Activated CD4-positive, alpha-beta T cell treated with anti-CD3 and anti-CD28 coated beads for 4 hours (primary cell): ENCODE measurements at places on chromosomes 5 and 9.

DNA sequence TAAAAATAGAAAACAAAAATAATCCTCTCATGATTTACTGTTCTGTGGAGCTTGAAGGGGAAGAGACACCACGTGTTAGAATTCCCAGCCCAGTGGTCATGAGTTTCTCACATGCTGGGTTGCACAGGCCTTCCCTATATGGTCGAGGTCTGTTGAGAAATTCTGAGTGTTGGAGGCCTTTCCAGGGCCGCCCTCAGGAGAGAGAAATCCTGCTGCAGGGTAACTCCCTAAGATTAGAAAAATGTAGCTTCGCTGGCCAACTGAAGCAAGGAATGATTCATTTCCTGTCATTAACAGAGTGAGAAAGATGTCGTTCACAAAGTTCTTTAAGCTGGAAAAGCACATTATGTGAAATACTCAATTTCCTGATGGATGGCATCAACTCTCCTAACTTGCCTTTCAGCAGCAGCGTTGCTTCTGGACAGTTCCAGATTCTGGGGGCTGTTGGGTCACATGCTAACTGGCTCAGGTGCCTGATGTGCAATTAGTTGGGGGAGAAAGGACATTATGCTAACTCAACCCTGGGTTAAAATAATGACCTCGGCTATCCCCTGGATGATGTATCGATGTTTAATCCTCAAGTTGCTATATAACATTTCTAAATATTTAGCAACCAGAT, 104.8 kb upstream of the CD180 start:
- DNase-seq, result no peak

GRCh38 chr5:91690921-91691320, 307.8 kb upstream of the ARRDC3 start:
- DNase-seq, result no peak

DNA sequence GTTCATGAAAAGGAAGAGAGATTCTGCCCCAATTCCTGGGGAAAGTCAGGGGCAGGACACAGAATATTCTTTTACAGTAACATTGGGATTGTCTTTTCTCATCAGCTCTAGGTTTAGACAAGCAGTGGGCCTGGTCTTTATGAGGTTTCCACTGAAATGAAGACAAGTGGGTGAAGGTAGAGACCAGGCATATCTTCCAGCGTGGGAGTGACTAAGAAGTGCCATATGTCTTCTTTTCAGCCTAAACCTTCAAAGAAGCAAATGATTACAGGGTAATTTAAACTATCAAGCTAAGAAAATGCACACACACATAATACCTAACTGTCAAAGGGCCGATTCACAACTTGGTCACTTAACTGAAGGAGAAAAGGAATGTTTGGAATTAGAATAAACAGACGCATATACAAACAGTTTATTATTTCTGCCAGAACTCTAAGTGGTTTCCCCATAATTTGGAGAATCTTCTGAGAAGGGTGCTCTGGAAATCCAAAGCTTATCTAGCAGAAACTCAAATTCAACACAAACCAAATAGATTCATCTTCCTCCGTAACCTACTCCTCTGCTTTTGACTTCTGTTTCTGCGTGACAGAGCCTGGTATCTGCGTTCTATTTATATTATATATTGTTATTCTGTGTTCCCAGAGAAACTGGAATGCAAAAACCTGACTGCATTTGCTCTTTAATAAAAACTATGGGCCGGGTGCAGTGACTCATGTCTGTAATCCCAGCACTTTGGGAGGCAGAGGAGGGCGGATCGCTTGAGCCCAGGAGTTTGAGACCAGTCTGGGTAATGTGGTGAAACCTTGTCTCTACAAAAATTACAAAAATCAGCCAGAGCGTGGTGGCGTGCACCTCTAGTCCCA, 22.0 kb upstream of the TEK start:
- no peak for DNase-seq

DNA sequence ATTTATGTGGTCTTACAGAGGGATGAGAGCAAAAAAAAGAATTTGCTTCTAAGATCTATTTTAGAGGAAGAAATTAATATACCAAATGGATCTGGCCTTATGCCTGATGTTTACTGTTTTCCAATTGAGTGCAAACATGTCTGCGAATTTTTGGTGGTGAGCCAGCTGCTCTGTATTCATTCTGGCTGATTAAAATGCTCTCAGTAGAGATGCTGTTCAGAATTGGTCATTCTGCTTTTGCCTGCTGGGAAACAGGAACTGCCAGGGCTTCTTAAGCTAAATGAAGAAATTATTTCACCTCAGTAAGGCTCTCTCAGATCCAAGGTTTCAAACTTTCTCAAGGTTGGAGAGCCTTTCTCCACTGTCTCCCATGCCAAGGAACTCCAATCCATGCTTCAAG, 132.0 kb upstream of the SV2C start:
- DNase-seq, result no peak

DNA sequence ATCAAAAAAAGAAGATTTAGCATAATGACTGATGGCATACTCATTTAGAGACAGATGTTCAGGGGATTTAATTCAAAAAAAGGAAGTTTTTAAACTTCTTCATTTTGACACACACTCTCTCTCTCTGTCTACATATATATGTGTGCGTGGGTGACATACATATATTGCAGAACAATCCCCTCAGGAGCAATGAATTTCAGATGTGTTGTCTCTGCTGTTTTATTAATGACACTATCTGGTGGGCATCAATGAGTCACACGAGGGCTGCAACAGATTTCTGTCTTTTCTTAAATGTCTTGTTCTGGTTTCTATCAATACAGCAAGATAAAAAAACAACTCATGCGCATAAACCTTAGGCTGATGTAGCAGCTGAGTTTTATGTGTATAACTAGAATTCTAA, 123.5 kb upstream of the SLCO6A1 start:
- no peak for DNase-seq

DNA sequence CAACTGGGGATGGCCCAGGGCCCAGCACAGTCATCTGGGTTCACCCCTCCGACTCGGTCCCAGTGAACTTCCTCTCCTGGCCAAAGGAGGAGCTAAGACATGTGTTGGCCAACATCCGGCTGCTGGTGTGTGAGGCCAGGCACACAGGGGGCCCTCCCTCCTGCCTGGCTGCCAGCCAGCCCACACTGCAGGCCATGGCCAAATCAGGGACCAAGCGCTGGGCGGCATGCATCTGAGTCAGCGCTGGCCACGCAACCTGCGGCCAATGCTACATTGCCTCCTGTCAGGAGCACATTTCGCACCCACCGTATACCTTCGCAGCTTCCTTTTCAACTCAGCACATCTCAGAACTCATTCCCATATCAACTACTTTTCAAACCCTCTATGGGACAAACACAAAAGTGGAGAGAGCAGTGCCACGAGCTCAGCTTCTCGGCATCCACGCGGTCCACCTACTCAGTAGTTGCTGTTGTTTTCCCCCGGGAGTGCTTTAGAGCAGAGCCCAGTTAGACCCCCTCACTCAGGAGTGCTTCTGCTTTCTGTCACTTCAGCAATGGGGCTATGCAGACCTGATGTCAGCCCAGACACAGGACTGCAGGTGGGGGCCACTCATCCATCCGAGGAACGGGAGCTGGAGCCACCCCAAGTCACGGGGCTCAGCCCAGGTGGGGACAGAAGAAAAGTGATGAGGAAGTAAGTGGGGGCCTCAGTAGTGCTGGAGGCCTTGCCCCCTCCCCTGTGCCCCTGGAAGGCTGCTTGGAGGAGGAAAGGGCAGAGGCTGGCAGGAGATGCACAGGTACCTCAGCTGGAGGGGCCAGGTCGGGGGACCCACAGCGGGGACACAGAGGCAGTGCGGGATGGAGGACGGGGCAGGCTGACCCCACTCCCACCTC, 13.9 kb downstream of the NINJ1 start:
- no peak for DNase-seq

DNA sequence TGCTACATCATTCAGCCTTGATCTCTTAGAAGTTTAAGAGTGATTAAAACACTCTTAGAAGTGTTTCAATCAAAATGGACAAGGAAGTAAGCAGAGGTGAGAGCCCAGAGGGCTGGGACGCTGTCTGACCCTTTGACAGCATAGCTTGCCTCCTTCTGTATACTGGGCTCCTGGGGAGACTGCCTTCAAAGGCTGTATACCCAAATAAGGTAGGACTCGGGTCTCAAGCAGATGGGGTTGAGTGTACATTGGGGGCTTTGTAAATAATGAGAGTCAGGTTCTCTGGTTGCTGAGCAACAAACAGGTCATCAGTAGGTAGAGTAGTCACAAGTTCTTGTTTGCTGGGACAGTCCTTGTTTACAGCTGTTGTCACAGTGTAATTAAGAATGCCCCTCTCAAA, 97.1 kb downstream of the PJA2 start:
- DNase-seq, result no peak

DNA sequence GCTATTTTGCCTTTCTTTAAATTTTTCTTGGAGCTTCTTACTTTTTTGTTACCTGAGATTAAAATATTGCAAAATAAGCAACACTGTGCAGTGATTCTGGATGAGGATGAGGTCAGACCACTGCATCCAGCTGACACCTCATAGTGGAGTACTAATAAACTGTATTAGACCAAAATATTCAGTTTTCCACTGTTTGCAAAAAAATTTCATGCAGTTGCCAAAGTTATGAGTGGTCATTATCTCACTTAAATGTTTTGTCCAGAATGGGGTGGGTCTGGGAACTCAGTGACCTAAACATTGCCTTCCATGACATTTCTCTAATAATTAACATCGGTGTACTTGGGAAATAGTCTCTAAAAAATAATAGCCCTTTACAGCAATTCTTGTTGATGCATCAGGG, 143.8 kb downstream of the ADAMTSL1 start:
- DNase-seq, result no peak

GRCh38 chr5:174328631-174329299, 283.3 kb downstream of the NSG2 start:
- DNase-seq, result no peak

DNA sequence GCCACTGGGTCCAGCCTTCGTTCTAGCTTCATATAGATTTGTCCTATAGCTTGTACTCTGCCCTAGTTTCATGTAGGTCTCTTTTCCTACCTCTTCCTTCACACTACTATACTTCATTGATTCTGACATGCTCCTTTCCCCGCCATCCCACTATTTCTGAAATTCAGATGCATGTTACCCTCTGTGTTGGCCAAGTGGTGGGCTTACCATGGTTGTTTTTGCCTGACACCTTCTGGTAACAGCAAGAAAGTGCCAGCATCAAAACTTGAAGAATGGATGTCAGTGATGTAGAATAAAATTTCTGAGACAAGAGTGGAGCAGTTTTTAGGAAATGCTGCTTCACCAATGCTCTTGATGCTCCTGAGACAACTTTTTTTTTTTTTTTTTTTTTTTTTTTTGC, 19.5 kb upstream of the SERINC5 start:
- no peak for DNase-seq

DNA sequence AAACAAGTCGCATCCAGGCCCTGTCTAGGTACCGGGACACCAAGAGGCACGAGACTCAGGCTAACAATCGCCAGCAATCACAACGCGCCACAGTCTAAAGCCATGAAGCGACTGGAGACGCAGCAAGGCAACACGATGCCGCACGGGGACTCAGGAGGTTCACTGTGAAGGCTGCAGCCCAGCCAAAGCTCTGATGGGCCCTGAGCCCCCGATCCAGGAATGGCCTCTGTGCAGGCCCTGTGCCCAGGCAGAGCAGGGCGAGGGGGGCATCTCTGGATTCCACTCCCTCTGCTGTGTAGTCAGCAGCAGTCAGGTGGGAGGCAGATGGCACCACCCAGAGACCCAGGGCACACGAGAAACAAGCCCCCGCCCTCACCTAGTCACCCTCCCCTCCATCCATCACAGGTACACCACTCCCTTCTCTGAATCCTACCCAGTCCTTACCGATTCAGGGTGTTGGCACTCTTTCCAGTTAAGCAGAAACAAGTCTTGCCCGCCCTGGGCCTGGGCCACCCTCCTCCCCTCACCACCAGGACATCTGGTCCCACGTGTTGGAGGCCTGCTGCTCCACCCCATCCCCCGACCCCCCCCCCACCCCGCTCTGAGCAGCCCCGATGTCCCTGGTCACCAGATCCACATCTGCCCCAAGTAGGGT, 1.1 kb downstream of the RALGDS start:
- no peak for DNase-seq

- no peak for DNase-seq
Observed at GRCh38 chr5:118921866-118922265, 66.5 kb downstream of the DTWD2 start.

GRCh38 chr5:40383749-40384651, 295.7 kb upstream of the PTGER4 start:
- no peak for DNase-seq

DNA sequence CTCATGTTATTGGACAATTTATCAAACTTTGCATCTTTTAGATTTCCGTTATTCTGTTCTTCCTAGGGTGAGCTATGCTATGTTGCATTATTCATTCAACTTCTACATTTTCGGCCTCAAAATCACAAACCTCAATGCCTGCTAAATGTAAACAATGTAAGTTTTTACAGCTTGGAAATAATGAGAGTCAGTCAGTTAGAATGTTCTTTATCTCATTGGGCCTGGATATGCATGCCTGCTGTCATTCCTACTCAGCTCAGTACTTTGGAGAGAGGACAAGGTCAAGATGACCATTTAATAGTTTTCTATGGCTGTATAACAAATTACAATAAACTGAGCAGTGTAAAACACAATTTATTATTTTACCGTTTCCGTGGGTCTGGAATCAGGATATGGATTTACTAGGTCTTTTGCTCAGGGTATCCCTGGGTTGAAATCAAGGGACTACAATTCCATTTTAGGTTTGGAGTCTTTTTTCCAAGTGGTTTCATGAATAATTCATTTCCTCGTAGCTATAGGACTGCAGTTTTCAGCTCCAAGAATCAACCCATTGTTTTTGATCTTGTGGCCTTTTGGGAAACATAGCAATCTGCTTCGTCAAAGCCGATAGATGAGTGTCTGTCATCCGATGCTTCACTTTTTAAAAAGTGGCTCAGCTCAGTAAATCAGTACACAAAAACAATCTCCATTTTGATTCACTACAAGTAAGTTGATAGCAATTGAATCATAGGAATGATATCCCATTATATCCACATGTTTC, 1143.2 kb upstream of the CDH6 start:
- DNase-seq, result no peak

DNA sequence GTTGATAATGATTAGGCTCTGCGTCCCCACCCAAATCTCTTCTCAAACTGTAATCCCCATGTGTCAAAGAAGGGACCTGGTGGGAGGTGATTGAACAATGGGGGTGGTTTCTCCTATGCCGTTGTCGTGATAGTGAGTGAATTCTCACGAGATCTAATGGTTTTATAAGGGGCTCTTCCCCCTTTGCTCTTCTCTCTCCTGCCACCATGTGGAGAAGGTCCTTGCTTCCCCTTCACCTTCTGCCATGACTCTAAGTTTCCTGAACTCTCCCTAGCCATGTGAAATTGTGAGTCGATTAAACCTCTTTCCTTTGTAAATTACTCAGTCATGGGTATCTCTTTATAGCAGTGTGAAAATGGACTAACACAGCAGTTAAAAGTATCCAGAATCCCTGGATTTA, 715.2 kb upstream of the DMAC1 start:
- DNase-seq, result no peak

DNA sequence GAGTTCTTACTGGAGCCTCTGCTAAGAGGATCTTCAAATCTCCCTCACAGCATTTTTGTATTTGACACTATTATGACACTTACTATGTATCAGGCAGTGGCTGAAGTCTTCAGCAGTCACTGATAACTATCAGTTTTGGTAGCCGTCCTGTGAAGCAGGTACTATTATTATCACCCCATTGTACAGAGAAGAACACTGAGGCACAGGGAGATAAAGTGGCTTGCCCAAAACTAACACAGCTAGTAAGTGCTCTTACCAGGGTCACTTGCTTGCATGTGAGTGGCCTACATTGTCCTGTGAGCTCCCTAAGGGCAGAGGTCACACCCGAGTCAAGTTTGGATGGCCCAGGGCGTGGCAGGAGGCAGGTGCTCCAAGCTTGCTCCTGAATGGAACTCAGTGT, 16.8 kb downstream of the GABBR2 start:
- no peak for DNase-seq
